Cardiac septum (tissue), 1 donor: ENCODE measurements at places on chromosomes 2 and 18. TPM values are rescaled to one million over a fixed set of nuclear protein-coding genes. Genes with fewer than 3 reads are reported as not detected.

The ANKRD30BL gene
- total RNA-seq: not detected

- no peak for DNase-seq
Measured at GRCh38 chr2:19357402-19358241, 801 bp downstream of the OSR1 start.

- peak; percentile 26 for DNase-seq
Measured at GRCh38 chr2:119119076-119119785, 39.3 kb downstream of the C1QL2 start.

DNA sequence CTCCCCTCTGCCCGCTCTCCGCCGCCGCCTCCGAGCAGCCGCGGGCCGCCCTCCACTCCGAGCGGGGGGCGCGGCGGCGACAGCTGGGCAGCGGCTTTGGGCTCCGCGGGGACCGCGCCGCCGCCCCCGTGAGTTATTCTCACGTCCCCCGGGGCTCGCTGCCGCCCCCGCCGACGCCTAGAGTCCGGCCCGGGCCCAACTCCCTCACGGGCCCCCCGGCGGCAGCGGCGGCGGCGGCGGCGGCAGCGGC, 645 bp downstream of the MIB1 start:
- no peak for DNase-seq

DNA sequence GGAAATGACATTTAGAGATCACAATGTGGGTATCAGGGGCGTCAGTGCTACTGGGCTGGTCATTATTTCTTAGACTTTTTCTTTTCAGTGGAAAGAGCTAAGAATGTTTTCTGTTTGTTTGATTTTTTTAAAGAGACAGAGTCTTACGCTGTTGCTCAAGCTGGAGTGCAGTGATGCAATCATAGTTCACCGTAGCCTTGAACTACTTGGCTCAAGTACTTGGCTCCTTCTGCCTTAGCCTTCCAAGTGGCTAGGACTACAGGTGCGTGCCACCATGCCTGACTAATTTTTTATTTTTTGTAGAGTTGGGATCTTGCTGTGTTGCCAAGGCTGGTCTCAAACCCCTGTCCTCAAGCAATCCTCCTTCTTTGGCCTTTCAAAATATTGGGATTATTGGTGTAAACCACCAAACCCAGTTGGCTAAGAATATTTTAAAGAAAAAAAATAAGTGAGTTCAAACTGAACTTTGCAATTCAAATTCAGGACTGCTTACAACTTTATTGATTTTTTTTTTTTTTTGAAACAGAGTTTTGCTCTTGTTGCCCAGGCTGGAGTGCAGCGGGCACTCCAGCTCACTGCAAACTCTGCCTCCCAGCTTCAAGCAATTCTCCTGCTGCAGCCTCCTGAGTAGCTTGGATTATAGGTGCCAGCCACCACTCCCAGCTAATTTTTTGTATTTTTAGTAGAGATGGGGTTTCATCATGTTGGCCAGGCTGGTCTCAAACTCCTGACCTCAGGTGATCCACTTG, 154.2 kb downstream of the MIB1 start:
- DNase-seq: no peak
